Cortex of kidney (tissue), 1 donor: ENCODE measurements at places on chromosomes 13 and 19.

DNA sequence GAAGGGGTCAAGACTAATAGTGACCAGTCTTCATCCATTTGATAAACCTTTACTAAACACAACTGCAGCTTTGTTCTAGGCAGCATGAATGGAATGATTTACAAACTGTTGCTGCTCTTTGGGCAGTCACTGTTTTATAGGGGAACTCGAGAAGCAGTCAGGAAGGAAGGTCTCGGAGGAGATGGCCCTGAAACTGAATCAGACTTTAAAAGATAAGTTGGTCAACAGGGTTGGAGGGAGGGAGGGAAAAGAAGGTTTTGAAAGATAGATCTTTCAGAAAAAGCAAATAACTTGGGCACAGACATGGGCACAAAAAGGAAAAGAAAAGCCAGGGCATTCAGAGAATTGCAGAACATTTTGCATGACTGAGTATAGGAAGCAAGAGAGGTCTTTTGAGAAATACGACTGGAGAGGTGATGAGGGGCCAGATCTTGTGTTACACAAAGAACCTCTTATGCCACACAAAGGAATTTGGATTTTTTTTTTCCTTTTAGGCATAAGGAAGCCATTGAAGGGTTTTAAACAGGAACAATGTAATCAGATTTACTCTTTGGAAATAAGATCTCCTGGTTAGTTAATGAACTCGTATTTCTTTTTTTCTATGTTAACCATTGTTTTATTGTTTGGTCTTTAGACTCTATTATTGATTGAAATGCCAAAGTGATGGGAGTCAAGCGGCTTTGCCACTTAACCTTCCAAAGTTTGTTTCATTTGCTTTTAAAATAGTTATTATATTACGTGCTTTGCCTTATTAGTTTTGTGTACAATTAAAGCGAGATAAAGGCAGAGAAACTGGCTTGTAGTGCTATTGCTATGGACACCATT, 37.5 kb upstream of the SACS start:
- DNase-seq, result no peak

DNA sequence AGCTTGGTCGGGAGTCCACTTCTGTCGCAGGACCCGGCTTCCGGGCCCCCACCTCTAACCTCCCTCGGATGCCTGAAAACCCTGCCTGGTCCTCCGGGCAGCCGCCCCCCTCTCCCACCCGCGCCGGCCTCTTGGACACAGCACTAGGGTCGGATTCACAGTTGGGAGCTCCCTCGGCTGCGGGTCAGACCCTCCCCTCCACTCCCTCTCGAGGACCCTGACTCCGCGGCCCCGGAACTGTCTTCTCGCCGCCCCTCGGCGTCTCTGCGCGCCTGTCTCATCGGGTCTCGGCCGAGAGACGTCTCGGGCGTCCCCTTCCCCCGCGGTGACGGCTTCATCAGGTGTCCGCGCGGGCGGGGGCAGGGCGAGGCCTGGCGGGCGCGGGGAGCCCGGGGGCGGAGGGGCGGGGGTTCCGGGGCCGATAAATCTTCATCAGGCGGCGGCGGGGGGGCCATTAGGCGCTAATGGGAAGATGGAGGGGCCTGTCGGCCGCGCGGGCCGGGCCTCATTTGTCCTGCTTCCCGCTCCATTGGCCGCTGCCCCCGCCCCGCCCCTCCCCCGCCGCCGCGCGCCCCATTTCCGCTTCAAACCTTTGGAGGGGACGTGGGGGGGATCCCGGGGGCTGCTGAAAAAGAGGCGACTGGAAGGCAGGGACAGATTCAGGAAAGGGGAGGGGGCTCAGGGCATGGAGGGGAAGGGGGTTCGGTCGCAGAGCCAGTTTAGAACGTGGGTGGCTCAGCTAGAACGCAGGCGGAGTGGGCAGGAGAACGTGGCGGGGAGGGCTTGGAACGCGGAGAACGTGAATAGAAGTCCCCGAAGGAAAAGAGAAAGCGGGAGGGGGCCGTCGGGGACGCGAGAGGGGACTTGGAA, 11.8 kb upstream of the ERFL start:
- no peak for DNase-seq

- no peak for DNase-seq
These were observed at the start of gene ZNF177 for GRCh38 chr19:9362905-9363304. Gene ZNF177, plus strand, starts transcription at chr19:9363013. Its CDS starts 15,299 bp downstream, at chr19:9378312.

- DNase-seq, result no peak
These were observed 17.9 kb upstream of the OR10H5 start for GRCh38 chr19:15769586-15769985.

DNA sequence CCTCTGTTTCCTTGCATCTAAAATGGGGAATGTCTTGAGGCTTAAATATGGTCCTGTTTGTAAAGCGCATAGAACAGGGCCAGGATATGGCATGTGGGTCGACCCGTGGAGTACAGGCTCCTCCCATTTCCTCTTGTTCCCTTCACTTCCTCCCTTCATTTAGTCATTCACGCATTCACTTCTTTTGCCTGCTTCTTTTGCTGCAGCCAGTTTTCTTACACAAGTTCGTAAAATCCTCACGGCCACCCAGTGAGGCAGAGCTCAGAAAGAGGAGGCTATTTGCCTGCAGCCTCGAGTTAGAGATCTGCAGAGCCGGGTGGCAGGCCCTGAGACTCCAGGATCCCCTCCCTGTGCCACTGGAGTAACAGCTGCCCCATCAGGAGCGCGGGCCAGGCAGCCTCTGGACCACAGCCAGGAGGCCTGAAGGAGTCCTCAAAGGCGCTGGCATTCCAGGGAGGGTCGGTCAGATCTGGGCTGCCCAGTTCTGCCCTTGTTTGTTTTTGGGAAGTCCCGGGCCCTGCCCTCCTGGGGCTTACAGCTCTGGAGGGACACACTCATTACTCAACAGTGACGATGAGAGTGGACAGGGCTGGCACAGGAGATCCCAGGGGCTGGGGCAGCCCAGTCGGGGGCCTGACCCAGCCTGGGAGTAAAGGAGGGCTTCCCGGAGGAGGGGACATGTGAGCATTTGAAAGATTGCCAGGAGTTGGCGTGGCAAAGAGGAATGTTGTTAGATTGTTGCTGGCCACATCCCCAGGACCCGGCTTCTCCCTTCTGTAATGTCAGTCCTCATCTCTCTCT, 4.6 kb downstream of the PPP5C start:
- DNase-seq, result no peak

DNA sequence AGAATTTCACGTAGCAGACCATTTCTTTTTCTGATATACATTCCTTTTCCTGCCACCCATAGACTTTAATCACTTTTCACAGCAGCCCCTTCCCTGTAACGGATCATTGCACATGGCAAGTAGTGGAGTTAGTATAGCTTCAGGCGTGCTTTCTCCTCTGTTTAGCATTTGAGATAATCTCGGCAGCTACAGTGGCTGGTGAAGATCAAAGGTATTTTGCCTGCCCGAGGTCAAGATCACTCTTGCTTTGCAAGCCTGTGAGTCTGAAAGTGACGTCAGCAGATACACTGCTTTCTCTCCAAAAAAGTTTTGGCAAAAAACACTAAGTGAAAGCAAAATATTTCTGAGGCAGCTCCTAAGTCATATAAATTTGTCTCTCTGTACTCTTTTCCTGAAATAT, 260.0 kb downstream of the NDFIP2 start:
- DNase-seq, result no peak

DNA sequence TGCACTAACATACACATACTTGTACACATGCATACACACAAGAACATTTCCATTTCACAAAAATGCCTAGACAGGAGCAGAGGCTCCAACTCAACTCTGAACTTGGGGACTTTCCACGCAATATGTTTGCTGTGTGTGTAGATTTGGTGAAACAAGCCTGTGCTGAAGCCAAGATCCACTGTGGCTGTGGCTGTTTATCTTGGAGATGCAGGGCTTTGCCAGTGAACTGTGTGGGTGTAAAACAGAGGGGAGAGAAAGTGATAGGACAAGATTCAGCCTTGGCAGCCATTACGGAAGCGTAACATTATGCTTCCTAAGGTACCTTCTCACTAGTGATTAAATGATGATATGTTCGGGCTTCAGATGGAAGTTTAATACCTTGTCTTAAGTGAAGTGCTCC, 73.2 kb upstream of the MBNL2 start:
- no peak for DNase-seq

- DNase-seq, result no peak
These were observed 159.5 kb downstream of the RBM26 start for GRCh38 chr13:79246578-79246949.

- no peak for DNase-seq
These were observed 2.6 kb downstream of the SMIM7 start for GRCh38 chr19:16657384-16657783.

DNA sequence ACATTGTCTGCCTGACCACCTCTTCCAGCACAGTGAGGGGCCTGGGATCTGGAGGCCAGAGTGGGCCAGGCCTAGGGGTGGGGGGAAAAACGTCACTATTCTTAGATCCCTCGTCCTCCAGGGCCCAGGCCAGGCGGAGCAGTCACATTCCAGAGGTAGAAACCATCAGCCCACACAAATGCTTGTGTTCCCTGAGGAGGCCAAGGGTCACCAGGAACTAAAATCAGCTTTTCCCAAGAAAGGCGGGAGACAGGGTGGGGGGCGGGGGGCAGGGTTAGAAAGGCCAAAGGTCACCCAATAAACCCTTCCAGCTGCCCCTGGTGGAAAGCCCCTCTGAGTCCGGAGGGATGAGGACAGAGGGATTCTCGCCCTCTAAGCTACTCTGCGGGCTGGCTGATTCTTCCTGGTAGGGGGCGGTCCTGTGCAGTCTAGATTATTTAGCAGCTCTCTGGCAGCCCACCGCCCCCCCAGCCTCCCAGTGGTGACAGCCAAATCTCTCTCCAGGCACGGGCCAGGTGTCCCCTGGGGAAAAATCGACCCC, 23.5 kb upstream of the CCL25 start:
- no peak for DNase-seq

DNA sequence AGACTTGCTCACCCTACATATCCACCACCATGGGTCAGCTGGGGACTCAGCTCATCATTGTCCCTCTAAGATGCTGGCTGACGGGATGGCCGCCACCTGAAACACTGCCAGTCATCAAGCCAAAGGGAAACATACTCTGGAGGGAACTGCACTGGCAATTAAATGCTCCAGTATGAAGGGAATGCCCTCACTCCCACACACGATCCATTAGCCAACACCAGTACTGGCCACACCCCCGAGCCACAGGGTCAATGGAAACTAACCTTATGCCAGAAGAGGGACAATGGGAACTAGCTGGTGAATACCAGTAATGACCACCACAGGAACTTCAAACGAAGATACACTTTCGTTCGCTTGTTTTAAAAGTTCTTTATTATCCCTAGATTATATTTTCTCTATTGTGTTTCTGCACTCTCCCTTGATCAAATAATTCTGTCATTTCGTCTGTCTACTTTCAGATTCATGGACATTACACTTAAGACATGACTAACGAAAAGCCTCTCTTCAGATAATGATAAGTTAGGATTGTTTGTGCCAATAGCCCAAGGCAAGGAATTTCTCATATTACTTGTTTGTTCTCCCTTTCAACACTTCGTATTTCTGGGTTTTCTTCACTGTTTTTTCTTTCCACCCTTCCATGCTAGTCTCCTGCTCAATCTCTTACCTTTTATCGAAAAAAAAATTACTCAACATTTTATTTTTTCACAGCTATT, 1.7 kb upstream of the ZNF507 start:
- no peak for DNase-seq

GRCh38 chr13:97106323-97106722, 112.0 kb upstream of the OXGR1 start:
- DNase-seq, result no peak

DNA sequence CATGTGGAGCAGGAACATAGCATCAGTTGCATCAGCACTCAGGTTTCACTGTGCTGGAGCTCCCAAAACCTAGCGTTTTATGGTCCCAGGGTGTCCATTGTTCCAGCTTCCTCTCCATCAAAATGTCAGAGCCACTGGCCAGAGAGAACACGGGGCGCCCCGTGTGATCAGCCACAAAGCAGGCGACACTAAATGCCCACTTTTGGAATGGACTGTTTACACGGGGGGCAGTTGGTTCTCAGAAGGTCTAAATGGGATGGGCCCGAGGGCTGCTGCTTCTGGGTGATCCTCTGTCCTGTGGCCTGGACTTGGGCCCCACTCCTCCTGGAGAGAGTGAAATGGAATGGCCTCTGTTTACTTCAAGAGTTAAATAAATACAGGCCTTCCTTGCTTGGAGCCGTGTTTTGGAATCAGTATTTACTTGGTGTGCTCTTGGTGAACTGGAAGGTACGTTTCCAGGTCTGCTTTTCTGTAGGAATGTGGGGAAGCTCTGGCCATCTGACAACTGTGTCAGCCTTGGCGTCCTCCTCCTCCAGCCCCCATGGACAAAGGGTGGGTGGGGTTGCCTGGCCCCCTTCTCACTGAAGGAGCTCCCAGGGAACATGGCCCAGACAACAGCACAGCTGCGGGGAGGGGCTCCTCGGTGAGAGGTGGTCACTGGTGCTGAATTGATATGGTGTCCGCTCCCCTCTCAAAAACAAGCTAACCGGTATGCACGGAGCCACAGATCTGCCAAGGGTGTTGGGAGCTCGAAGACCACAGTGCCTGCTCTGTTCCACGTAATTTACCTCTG, 16.1 kb upstream of the MCF2L start:
- no peak for DNase-seq

- no peak for DNase-seq
These were observed 119.2 kb downstream of the GPC6 start for GRCh38 chr13:93345770-93346169.

- no peak for DNase-seq
These were observed 241.6 kb upstream of the MAB21L1 start for GRCh38 chr13:35718084-35718483.

- DNase-seq, result no peak
These were observed 4.6 kb upstream of the ERFL start for GRCh38 chr19:41932720-41933332.

DNA sequence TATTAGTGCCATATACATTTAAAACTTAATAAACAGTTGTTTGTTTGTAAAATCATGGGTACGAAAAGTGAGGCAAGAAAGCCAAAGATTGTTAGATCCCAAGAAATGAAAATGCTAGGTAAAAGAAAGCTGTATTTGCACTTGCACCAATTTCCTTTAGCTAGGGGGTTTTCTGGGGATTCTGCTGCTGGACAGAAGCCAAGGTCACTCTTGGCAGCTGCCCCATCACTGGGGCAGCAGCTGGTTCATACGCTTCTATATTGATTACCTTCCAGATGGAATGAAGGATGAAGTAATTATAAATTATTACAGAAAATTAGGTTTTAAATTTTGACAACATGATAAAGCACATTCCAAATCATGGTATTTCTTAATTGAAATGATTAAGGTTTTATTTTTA, 127.4 kb downstream of the SLITRK5 start:
- no peak for DNase-seq
